Prostate gland (tissue), 2 donors: ENCODE measurements at places on chromosomes 13 and 19. TPM values are rescaled to one million over a fixed set of nuclear protein-coding genes. Genes with fewer than 3 reads are reported as not detected.

Gene ZNF701
- 15.4 TPM for total RNA-seq

Gene ZNF829
- 3.3 TPM for total RNA-seq

Gene OVOL3
- not detected for total RNA-seq

Gene CD70
- total RNA-seq, result not detected

Gene TCF3
- total RNA-seq, result 332 TPM

Gene PLVAP
- total RNA-seq, result 33.5 TPM

Gene RDH8
- total RNA-seq, result not detected

Gene MTMR6
- 12.7 TPM for total RNA-seq

Gene KLF1
- total RNA-seq, result not detected

Gene SLC25A23
- 66.2 TPM for total RNA-seq

Gene BORA
- total RNA-seq, result 3.7 TPM

Gene BEST2
- 0.91 TPM for total RNA-seq

Gene F2RL3
- total RNA-seq, result 0.36 TPM

Gene ENOX1
- total RNA-seq, result 5.3 TPM

Gene FREM2
- 3.1 TPM for total RNA-seq

- no peaks in the 10 kb centered on the region for H3K4me1 ChIP-seq
- no peak for DNase-seq
- H3K36me3 ChIP-seq, result no peaks in the 10 kb centered on the region
- no peaks in the 10 kb centered on the region for H3K27me3 ChIP-seq
- H3K4me3 ChIP-seq, result peak overlapping the region; percentile 69
These were observed 1.8 kb downstream of the RHPN2 start for GRCh38 chr19:33062902-33063301.

- H3K27ac ChIP-seq, result no peak overlapping the region
- H3K4me3 ChIP-seq, result no peak overlapping the region
- no peaks in the 10 kb centered on the region for H3K4me1 ChIP-seq
- no peaks in the 10 kb centered on the region for H3K36me3 ChIP-seq
These were observed 930.0 kb upstream of the SLITRK6 start for GRCh38 chr13:86729206-86729605.

- H3K4me3 ChIP-seq, result no peak overlapping the region
- H3K27me3 ChIP-seq, result no peaks in the 10 kb centered on the region
- DNase-seq, result no peak
- H3K27ac ChIP-seq, result no peak overlapping the region
These were observed 430.6 kb downstream of the KLF12 start for GRCh38 chr13:73703606-73704005.

- no peak overlapping the region for H3K27ac ChIP-seq
- no peaks in the 10 kb centered on the region for H3K36me3 ChIP-seq
- no peak for DNase-seq
- no peaks in the 10 kb centered on the region for H3K27me3 ChIP-seq
These were observed 9.5 kb downstream of the ZAR1L start for GRCh38 chr13:32305646-32306045.

- no peak for DNase-seq
- no peak overlapping the region for H3K27ac ChIP-seq
- no peaks in the 10 kb centered on the region for H3K27me3 ChIP-seq
- H3K4me3 ChIP-seq, result no peak overlapping the region
- H3K36me3 ChIP-seq, result no peaks in the 10 kb centered on the region
- peaks cover 7% of the 10 kb centered on the region for H3K4me1 ChIP-seq
These were observed 1.7 kb downstream of the ANO8 start for GRCh38 chr19:17332677-17333581.

DNA sequence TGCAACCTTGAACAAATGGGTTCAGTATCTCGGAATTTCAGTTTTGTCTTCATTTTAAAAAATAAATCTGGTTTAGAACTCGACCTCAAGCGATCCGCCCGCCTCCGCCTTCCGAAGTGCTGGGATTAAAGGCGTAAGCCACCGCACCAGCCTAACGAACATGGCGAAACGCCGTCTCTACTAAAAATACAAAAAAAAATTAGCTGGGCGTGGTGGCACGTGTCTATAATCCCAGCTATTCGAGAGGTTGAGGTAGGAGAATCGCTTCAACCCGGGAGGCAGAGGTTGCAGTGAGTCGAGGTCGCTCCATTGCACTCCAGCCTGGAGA is 571 bp downstream of the ZNF302 start:
- H3K4me3 ChIP-seq, result peak overlapping the region; percentile 82
- no peak for DNase-seq

- no peak overlapping the region for H3K27ac ChIP-seq
- no peaks in the 10 kb centered on the region for H3K27me3 ChIP-seq
- DNase-seq, result no peak
- H3K4me1 ChIP-seq, result no peaks in the 10 kb centered on the region
- no peak overlapping the region for H3K4me3 ChIP-seq
- no peaks in the 10 kb centered on the region for H3K36me3 ChIP-seq
These were observed 18.9 kb upstream of the LRP3 start for GRCh38 chr19:33175156-33175782.

DNA sequence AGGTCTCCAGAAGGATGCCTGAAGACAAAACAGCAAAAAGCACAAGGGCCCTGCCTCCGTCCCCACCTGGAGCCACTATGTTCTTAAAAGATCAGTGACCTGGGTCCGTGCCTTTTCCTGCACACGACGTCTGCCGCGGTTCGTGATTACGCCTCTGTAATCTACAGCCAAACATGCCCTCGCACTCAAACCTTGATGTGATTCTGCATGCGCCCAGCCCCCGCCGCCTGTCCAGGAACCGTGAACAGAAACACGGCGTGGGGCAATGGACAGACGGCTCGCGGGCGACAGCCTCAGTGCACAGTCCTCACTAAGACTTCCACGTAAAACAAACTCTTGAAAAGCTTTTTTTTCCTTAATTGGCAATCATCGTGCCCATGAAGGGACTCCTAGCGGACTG is 15.5 kb downstream of the C13orf46 start:
- H3K4me1 ChIP-seq, result no peaks in the 10 kb centered on the region
- no peak for DNase-seq
- no peaks in the 10 kb centered on the region for H3K36me3 ChIP-seq
- no peak overlapping the region for H3K27ac ChIP-seq

DNA sequence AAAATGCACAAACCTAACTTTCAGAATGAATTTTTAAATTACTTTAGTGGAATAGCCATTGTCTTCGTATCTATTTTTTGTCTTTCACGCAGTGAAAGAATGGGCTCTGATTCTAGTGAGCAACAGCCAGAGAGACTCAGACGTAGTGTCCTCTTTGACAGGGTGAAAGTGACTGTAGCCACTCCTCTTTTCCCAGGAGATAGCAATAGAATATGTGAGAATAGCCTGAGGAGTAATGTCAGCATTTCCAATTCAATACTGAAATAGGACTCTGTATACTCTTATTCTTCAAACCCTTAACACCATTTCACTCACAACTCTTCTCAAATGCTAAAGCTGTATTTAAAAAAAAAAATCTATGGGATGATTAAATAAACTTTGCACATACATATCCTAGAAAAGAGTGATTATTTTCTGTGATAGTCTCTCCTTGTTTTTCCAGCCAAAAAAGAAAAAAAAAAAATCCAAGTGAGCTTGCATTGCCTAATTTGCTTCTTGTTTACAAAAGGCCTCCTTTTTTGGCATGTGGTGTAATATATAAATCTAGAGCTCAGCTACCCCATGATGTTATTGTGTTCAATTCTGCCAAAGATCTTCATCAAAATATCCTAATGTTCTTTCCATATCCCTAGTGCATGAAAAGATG is 626.1 kb upstream of the SLITRK6 start:
- no peaks in the 10 kb centered on the region for H3K27me3 ChIP-seq
- DNase-seq, result no peak
- no peak overlapping the region for H3K4me3 ChIP-seq
- no peaks in the 10 kb centered on the region for H3K36me3 ChIP-seq
- no peaks in the 10 kb centered on the region for H3K4me1 ChIP-seq

DNA sequence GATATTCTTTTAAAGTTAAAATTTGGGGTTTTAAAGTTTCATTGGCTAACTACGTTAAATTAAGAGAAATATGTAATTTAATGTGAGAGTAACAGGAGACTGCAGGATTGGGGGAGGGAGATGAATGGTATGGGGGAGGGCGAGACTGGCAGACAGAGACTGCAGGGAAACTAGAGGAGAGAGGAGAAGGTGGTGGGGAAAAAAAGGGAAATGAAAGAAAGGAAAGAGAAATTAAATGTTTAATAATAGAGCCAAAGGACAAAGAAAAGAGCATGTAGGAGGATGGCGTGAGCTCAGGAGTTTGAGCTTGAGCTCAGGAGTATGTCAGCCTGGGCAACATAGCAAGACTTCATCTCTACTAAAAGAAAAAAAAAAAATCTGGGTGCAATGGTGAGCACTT is 115.9 kb downstream of the RFC3 start:
- H3K4me3 ChIP-seq, result no peak overlapping the region
- H3K4me1 ChIP-seq, result no peaks in the 10 kb centered on the region
- H3K27ac ChIP-seq, result no peak overlapping the region
- no peaks in the 10 kb centered on the region for H3K27me3 ChIP-seq
- no peak for DNase-seq

GRCh38 chr13:106318941-106319411 is 216.5 kb downstream of the EFNB2 start:
- H3K27ac ChIP-seq, result no peak overlapping the region
- H3K27me3 ChIP-seq, result no peaks in the 10 kb centered on the region
- no peak for DNase-seq
- no peak overlapping the region for H3K4me3 ChIP-seq
- no peaks in the 10 kb centered on the region for H3K36me3 ChIP-seq

- H3K4me3 ChIP-seq, result no peak overlapping the region
- no peak for DNase-seq
- H3K36me3 ChIP-seq, result no peaks in the 10 kb centered on the region
- H3K27me3 ChIP-seq, result no peaks in the 10 kb centered on the region
- no peaks in the 10 kb centered on the region for H3K4me1 ChIP-seq
These were observed 14.1 kb downstream of the SLC27A5 start for GRCh38 chr19:58497634-58498170.

GRCh38 chr19:4208385-4209094 is 20.8 kb upstream of the EBI3 start:
- no peaks in the 10 kb centered on the region for H3K4me1 ChIP-seq
- no peak overlapping the region for H3K4me3 ChIP-seq
- no peaks in the 10 kb centered on the region for H3K27me3 ChIP-seq
- H3K36me3 ChIP-seq, result no peaks in the 10 kb centered on the region
- H3K27ac ChIP-seq, result no peak overlapping the region
- no peak for DNase-seq

GRCh38 chr13:110965038-110965754 is 50.3 kb upstream of the ANKRD10 start:
- H3K4me1 ChIP-seq, result no peaks in the 10 kb centered on the region
- H3K4me3 ChIP-seq, result no peak overlapping the region
- H3K27ac ChIP-seq, result no peak overlapping the region
- no peaks in the 10 kb centered on the region for H3K27me3 ChIP-seq
- H3K36me3 ChIP-seq, result no peaks in the 10 kb centered on the region

- H3K4me3 ChIP-seq, result no peak overlapping the region
- H3K27me3 ChIP-seq, result no peaks in the 10 kb centered on the region
These were observed 29.4 kb upstream of the SLC15A1 start for GRCh38 chr13:98781905-98782304.

- no peaks in the 10 kb centered on the region for H3K27me3 ChIP-seq
- peaks cover 7% of the 10 kb centered on the region for H3K4me1 ChIP-seq
- no peak for DNase-seq
- H3K36me3 ChIP-seq, result no peaks in the 10 kb centered on the region
- peak overlapping the region; percentile 88 for H3K27ac ChIP-seq
These were observed 889 bp downstream of the UBL5 start for GRCh38 chr19:9828551-9829063.

GRCh38 chr19:4327252-4327876 is 11.3 kb downstream of the STAP2 start:
- H3K27me3 ChIP-seq, result no peaks in the 10 kb centered on the region
- H3K4me3 ChIP-seq, result peak overlapping the region; percentile 24
- no peaks in the 10 kb centered on the region for H3K36me3 ChIP-seq
- DNase-seq, result no peak
- H3K4me1 ChIP-seq, result no peaks in the 10 kb centered on the region
- no peak overlapping the region for H3K27ac ChIP-seq

GRCh38 chr19:4291184-4291732 is 10.9 kb downstream of the TMIGD2 start:
- no peak overlapping the region for H3K27ac ChIP-seq
- no peaks in the 10 kb centered on the region for H3K36me3 ChIP-seq
- H3K4me1 ChIP-seq, result no peaks in the 10 kb centered on the region

DNA sequence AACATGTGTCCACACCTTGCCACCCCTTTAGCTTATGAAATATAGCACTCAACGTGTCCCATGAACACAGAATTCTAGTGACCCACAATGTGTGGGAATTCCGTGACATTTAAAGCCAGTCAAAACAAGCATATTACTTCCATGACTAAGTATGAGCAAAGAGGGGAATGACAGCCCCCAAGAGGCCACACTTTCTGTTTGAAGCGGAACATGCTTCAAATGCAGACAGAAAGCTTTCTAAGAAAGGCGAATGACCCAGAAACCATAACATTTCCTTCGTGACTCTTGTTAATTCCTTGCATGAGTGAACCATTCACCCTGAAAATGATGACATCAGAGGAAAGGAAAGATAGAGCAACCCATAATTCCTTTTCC is 122.0 kb upstream of the FNDC3A start:
- H3K4me1 ChIP-seq, result no peaks in the 10 kb centered on the region
- no peak for DNase-seq
- no peak overlapping the region for H3K4me3 ChIP-seq
- no peaks in the 10 kb centered on the region for H3K36me3 ChIP-seq

GRCh38 chr13:46181377-46181839 is 569 bp downstream of the LCP1 start:
- DNase-seq, result no peak
- H3K4me3 ChIP-seq, result peak overlapping the region; percentile 5
- H3K27ac ChIP-seq, result no peak overlapping the region
- no peaks in the 10 kb centered on the region for H3K36me3 ChIP-seq
- H3K4me1 ChIP-seq, result no peaks in the 10 kb centered on the region

- no peaks in the 10 kb centered on the region for H3K4me1 ChIP-seq
- no peak overlapping the region for H3K27ac ChIP-seq
- H3K27me3 ChIP-seq, result no peaks in the 10 kb centered on the region
- H3K4me3 ChIP-seq, result no peak overlapping the region
- DNase-seq, result no peak
These were observed 34.1 kb upstream of the POU2F2 start for GRCh38 chr19:42166316-42166715.
